Cerebellar cortex (tissue), 1 donor: ENCODE measurements at places on chromosomes 16 and 17.

- no peak for DNase-seq
Observed at GRCh38 chr17:77184474-77184873, 43.7 kb downstream of the SEC14L1 start.

DNA sequence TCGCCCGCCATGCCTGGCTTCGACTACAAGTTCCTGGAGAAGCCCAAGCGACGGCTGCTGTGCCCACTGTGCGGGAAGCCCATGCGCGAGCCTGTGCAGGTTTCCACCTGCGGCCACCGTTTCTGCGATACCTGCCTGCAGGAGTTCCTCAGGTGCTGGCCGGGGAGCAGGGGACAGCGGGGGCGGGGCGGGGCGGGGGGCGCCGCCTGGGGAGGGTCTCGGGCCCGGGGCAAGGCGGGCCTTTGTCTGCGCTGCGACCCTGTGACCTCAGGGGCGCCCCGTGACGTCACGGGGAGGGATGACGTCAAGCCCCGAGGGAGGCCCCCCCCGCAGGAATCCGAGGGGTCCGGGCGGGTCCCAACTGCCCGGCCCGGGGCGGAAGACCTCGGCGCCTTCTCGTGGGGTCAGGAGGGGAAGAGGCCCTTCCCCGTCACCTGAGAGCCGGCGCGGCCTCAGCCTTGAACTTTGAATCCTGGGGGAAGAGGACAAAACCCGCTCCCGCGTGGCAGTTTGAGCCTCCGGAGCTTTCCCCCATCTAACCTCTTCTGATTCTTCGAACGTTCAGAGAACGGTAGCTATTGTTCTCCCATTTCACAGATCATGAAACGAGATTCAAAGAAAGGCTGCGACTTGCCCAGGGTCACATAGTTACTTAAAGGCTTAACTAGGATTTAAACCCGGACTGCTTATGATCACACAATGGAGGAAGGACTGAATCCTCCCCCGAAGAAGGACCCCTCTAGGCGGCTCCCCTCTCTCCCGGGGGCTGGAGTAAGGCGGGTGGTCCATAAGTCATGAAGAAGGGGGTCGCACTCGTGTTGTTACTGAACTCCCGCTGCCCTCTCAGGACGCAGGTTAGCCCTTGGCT, 527 bp downstream of the TRAF4 start:
- DNase-seq = peak; percentile 24

DNA sequence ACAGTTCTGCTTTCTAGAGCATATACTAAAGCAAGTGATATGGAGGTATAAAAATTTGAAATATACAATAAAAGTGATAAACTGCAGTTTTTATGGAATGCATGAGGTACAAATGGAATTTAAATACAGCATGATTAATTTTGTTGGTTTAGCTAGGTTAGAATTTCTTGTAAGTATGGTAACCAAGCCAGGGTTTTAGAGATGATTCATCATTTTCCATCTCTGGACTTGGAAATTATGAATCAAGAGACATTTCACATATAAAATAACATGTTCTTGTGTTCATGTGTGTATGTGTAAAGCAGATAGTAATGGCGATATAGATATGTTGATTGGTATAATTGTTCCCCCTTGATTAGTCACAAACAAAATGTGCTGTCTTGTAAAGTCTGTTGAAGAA, 1219.8 kb downstream of the CDH8 start:
- no peak for DNase-seq

GRCh38 chr17:4184811-4185210, 41.8 kb downstream of the CYB5D2 start:
- peak; percentile 94 for DNase-seq

GRCh38 chr17:72952641-72953315, 139.7 kb downstream of the SLC39A11 start:
- no peak for DNase-seq

GRCh38 chr16:55437625-55438024, 41.4 kb upstream of the MMP2 start:
- no peak for DNase-seq

DNA sequence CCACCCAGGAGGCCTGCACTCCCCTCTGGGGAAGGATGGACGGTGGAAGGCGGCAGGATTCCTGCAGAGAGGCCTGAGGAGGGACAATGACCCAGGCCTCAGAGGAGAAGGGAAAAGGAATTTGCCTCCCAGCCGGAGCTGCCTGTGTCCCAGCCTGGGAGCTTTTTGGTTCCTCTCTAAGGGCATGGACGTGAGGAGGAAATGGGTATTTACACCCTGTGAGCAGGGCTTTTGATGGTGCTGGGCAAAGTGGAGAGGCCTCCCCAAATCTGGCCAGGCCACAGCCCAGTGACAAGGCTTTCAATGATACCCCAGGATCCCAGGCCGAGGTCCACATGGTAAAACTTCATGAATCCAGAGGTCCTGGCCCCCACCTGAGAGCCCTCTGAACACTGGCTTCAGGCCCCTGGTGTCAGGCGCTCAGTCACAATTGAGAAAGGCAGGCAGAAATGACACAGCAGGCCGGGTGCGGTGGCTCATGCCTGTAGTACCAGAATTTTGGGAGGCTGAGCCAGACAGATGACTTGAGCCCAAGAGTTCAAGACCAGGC, 56.0 kb upstream of the DOC2B start:
- no peak for DNase-seq

- DNase-seq = peak; percentile 56
Observed at GRCh38 chr17:65055280-65055707, 1.2 kb downstream of the GNA13 start.

DNA sequence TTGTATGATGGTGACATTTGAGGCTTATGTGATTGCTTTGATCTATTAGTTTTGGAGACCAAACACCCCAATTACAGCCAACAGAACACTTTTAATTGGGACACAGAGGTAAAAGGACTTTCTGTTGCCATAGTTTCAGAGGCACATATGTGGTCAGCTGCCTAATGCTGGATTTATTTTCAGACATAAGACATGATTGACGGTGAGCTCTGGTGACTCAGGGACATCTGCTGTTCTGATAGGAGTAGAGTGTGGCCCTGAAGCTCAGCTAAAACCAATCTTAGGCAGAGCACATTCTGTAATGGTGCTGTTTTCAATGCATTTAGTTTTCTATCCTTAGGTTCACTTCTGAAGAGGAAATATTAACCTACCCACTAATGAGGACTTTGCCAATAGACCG, 247.1 kb downstream of the UTP18 start:
- DNase-seq = peak; percentile 31

DNA sequence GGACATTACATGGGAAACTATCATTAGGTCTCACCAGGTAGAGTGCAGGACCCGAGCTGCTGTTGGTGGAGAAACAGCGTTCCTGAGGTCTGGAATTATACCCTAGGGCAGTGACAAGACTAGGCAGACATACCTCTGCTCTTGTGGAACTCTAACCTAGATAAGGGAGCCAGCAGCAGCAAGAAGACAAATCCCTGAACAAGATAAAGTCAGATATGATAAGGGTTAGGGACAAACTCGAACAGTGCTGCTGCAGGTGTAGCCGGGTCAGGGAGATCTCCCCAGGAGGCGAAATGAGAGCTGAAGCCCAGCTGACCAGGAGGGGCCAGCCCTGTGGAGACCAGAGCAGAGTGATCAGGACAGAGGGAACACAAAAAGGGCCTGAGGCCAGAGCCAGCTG, 34.7 kb downstream of the ARSG start:
- DNase-seq = no peak

GRCh38 chr16:86167061-86167460, 268.1 kb downstream of the IRF8 start:
- no peak for DNase-seq

GRCh38 chr16:28261942-28262341, 30.4 kb upstream of the SBK1 start:
- peak; percentile 98 for DNase-seq

GRCh38 chr17:77872714-77873499, 85.6 kb upstream of the TNRC6C start:
- DNase-seq = no peak

DNA sequence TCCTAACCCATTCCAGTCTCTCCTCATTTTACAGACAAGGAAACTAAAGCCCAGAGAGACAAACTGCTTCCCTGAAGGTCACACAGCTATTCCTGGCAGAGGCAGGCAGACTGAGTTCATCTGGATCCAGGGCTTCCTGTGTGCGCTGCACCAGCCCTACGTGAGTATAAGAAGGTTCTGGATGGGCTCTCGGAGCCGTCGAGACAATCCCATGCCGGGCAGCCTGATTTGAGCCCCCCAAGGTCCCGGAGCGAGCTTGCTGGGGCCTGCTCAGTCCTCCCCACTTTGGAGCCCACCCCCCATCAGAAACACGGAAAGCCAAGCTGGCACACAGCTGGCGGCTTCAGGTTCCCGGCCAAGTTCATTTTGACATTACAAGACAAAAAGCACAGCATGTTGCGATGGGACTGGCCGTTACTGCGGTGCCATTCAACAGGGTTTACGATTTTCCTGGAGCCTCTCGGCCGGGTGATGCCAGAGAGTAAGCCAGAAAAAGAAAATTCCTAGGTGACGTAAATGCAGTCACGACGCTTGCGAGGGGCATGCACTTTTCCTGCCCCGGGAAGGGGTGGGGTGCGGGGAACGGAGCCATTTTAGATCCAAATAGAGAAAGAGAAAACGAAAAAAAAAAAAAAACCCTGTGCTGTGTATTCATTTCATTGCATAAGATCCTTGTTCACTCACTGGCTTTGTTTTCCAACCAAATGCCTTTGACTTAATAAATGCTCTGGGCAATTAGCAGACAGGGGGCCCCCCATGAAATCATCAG, 167.1 kb upstream of the FOXF1 start:
- DNase-seq = no peak

DNA sequence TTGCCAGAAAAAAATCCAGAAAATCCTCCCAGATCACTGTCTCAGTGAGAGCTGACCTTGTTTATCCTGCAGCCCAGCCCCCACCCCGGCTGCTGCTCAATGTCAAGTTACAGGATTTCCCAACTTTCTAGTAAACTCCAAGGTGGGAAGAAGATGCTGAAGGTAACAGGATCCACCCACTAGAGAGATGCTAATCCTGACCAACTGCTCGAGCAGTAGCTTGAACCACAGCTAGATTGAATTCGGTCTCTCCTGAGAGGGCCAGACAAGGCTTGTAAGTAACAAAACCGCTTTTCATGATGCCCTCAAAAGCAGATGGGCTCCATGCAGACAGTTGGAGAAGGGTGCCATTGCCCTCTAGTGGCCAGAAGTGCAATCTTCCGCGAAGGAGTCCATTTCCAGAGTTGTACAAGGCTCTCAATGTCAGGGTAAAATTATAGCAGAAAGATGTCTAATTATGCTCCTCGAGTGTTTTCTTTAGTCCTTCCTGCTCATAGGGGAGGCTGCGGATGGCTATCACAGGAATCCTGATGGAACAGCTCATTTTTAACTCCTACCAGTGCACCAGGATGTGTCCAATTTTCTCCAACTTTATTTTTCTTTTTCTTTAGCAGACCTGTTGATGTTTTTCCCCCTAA, 3.9 kb downstream of the CDH11 start:
- DNase-seq = peak; percentile 93

DNA sequence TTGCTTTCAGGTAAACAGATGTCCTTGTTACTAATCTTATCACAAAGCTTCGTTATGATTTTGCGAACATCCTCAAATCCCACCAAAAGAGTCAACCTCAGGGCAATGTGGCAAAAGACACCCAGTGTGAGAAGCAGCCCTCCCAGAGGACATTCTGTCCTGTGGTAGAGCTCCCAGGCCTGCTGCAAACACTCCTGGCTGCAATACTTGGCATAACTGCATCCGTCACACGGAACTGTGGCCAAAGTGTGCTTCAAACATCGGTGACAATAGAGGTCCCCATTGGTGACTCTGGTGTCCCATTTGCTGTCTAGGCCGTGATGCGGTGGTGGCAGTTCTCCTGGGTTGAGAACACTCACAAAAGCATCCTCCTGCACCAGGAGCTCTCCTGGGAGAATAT, 29.5 kb downstream of the SMYD4 start:
- DNase-seq = no peak

GRCh38 chr17:2723997-2724783, 12.6 kb upstream of the CLUH start:
- no peak for DNase-seq

DNA sequence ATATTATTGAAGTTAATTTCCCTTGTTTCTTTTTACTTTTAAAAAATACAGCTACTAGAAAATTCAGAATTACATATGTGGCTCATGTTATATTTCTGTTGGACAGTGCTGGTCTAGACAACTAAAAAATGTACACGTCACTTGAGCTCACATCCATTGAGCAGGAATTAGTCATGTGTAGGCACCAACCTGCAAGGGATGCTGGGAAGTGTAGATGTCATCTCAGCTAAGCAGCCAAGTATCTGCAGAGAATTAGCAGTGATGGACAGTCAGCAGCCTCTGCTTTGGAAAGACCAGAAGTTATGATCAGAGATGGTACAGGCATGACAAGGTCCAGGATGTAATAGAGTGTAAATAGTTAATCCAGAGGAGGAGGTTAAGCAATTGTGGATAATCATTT, 87.1 kb upstream of the HS3ST2 start:
- DNase-seq = no peak

DNA sequence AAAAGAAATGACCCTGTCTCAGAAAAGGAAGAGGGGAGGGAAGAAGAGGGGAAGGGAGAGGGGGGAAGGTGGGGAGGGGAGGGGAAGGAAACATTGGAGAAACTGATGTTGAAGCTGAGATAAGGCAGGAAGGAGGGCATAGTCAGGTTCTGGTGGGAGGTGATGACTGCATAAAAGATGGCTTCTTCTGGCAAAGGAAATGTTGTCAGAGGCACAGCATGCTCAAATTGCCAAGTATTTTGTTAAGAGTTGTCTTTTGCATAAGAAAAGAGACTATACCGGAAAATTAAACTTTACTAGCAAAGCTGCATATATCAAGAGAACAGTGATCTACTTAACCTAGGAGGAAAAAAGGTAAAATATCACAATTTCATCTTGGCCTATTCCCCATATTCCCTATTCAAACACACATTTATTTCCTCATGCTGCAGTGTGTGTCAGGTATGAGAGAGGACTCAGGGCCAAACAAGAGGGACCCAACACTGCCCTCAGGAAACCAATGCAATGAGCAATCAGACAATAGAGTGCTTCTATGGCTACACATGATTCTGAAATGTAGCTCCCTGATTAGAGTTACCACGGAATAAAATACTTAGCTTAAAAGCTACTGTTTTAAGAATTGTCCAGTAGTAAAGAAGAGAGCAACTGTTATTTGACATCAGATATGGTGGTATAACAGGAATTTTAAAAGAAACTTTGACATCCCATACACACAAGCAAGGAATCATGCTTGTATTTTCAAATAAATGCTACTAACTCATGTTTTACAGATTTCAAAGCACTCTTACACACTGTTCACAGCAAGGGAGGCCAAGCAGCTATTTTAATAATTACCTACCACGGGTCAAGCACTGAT, 80.9 kb downstream of the PARN start:
- no peak for DNase-seq

DNA sequence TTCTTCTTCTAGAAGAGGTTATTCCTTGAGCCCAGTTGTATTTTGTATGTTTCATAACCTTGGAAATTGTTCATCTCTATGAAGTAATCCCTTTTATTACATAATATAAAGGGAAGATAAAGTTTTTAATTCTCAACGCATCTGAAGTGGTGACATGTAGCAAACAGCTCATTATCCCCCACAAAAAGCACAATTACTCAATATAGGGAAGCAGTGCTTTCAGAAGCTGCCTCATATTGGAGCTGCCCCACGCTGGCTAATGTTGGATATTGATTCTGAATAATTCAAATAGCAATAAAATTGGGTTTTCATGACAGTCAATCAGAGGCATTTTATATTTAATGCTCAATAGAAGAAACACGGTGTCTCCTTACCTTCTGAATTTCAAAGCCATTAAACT, 604.3 kb upstream of the RBFOX1 start:
- no peak for DNase-seq

- no peak for DNase-seq
Observed at GRCh38 chr17:46888727-46889126, 34.2 kb upstream of the GOSR2 start.

- DNase-seq = no peak
Observed at GRCh38 chr16:24163935-24164334, 92.2 kb upstream of the CACNG3 start.

- DNase-seq = no peak
Observed at GRCh38 chr17:63189082-63189481, 223.0 kb downstream of the TANC2 start.
